ENCODE measurements at places on chromosomes 1 and 21.
A peak's percentile ranks its signal among the peaks of the same experiment; 100 is the strongest.

DNA sequence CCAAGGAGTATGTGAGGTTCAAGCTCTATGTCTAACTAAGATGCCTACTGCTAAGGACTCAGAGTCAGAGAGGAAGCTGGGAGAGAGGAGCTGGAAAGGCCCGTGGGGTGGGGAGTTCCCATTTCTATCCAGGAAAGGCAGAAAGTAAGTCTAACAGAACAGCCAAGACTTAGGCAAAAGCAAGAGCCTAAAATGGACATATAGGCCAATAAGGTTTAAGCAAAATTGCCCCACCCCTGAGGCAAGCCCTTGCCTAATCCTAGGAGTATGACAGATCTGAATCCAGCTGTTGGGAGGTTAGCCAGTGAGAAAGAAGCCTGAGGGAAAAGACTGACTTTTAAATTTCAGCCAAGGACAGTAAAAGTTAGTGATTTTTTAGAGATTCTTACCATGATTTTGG is 1.6 kb upstream of the KLHDC9 start:
- H3K27ac ChIP-seq, result no peak overlapping the region
- no peak overlapping the region for H3K4me3 ChIP-seq
- H3K4me1 ChIP-seq, result peaks cover 60% of the 10 kb centered on the region
- H3K27me3 ChIP-seq, result no peaks in the 10 kb centered on the region
- DNase-seq, result no peak
- H3K36me3 ChIP-seq, result peaks cover 13% of the 10 kb centered on the region

DNA sequence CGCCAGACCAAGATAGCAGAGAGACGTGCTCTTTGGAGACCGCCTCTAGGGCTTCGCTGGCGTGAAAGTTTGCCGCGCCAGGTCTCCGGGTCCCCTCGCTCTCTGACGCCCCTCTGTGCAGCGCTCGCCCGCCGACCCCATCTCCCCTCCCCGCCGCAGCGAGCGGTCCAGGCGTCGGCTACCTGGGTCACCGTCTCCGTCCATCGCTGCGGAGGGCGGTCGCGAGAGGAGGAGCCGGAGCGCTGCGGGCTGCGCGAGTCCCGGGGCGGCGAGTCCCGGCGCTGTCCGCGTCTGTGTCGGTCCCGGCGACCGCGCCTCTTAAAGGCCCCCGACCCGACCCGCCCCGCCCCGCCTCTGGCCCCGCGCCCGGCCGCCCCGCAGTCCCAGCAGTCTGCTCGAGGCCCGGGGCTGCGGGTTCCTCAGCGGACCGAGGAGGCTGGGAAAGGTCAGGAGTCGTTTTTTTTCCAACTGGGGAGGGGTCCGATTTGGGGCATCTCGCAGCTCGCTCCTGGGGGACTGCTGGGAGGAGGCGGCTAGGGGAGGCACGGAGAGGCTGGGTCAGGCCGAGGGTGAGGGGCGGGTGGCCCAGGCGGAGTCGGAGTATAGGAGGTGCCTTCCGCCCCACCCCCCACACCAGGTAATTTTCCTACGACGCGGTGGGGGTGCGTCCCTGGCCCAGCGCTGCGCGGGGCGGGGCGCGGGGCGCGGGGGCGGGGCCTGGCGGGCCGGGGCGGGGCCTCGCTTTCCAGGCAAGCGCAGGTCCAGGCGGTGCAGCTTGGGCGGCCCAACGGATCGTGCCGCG is at the start of the genes FBXO2 and FBXO44:
FBXO2 (minus strand) TSS at position 293 of the 802 bp plus-strand sequence; CDS start at position 204, 89 bp downstream.
FBXO44 (plus strand) TSS at position 741 of the 802 bp plus-strand sequence. CDS start 959 bp downstream, outside the sequence.
- H3K4me3 ChIP-seq, result peak within 1 kb of the TSS; percentile 76
- peaks cover 16% of the 10 kb centered on the region for H3K4me1 ChIP-seq
- no peaks in the 10 kb centered on the region for H3K36me3 ChIP-seq
- H3K27me3 ChIP-seq, result no peaks in the 10 kb centered on the region
- DNase-seq, result peak; percentile 62

GRCh38 chr1:197961933-197962332 is 44.8 kb downstream of the LHX9 start:
- H3K36me3 ChIP-seq, result no peaks in the 10 kb centered on the region
- H3K4me3 ChIP-seq, result no peak overlapping the region
- peaks cover 2% of the 10 kb centered on the region for H3K4me1 ChIP-seq
- DNase-seq, result no peak
- H3K27ac ChIP-seq, result no peak overlapping the region

GRCh38 chr1:215584389-215584788 is 17.3 kb downstream of the KCTD3 start:
- H3K4me1 ChIP-seq, result no peaks in the 10 kb centered on the region
- no peak overlapping the region for H3K4me3 ChIP-seq
- no peak for DNase-seq

- no peak overlapping the region for H3K27ac ChIP-seq
- H3K36me3 ChIP-seq, result no peaks in the 10 kb centered on the region
- no peak overlapping the region for H3K4me3 ChIP-seq
- H3K4me1 ChIP-seq, result peaks cover 3% of the 10 kb centered on the region
- DNase-seq, result no peak
Observed at GRCh38 chr1:53572065-53572814, 113.0 kb downstream of the DMRTB1 start.

DNA sequence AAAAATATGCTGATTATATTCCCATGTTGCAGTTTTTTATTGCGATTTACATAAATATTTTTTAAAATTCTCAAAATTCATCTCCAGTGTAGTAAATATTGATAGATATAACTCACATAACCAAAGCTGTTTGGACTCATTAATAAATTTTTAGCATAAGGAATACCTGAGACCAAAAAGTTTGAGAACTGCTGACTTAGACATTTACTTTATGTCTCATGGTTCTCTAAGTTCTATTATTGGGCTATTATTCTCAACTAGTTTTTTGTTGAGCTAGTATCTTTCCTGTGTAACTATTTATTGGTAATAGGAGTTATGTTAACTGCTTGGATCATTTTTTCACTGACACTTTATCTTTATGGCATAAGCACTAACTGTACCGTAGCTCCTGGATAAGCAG is 1069.6 kb downstream of the ADGRL2 start:
- no peaks in the 10 kb centered on the region for H3K27me3 ChIP-seq
- no peak overlapping the region for H3K27ac ChIP-seq
- H3K4me3 ChIP-seq, result no peak overlapping the region

GRCh38 chr1:159755451-159756007 is 25.2 kb upstream of the DUSP23 start:
- H3K4me3 ChIP-seq, result no peak overlapping the region
- DNase-seq, result no peak
- H3K27me3 ChIP-seq, result no peaks in the 10 kb centered on the region
- H3K36me3 ChIP-seq, result no peaks in the 10 kb centered on the region

DNA sequence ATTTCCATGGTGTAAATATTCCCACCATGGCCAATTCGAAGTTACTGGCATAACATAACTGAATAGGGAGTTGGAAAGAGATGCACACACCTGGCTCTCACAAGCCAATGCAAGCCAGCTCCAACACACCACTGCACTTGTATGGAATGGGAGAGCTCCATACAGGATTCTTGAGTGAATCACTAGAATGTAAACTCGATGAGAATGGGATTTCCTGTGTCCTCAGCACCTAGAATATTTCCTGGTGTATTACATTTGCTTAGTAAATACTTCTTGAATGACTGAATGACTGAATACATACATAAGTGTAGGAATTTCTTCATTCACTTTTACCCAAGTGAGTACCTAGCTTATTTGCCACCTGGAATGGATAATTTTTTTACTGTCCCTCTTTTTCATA is 16.2 kb upstream of the PPIE start:
- H3K27ac ChIP-seq, result no peak overlapping the region
- peaks cover 4% of the 10 kb centered on the region for H3K4me1 ChIP-seq
- no peaks in the 10 kb centered on the region for H3K36me3 ChIP-seq
- no peak for DNase-seq
- no peak overlapping the region for H3K4me3 ChIP-seq

GRCh38 chr1:39332828-39333227 is 128.3 kb downstream of the MACF1 start:
- H3K4me3 ChIP-seq, result no peak overlapping the region
- H3K36me3 ChIP-seq, result peaks cover 9% of the 10 kb centered on the region
- H3K4me1 ChIP-seq, result peaks cover 4% of the 10 kb centered on the region
- DNase-seq, result no peak
- H3K27me3 ChIP-seq, result no peaks in the 10 kb centered on the region

- no peak for DNase-seq
- no peaks in the 10 kb centered on the region for H3K4me1 ChIP-seq
- H3K27ac ChIP-seq, result no peak overlapping the region
- no peaks in the 10 kb centered on the region for H3K27me3 ChIP-seq
- H3K36me3 ChIP-seq, result no peaks in the 10 kb centered on the region
Observed at GRCh38 chr1:11522400-11523235, 43.7 kb downstream of the DISP3 start.

GRCh38 chr1:22555371-22555656 is 8.0 kb upstream of the EPHA8 start:
- no peak overlapping the region for H3K4me3 ChIP-seq
- H3K4me1 ChIP-seq, result no peaks in the 10 kb centered on the region
- no peak for DNase-seq
- no peaks in the 10 kb centered on the region for H3K36me3 ChIP-seq
- peaks cover 71% of the 10 kb centered on the region for H3K27me3 ChIP-seq
- no peak overlapping the region for H3K27ac ChIP-seq

DNA sequence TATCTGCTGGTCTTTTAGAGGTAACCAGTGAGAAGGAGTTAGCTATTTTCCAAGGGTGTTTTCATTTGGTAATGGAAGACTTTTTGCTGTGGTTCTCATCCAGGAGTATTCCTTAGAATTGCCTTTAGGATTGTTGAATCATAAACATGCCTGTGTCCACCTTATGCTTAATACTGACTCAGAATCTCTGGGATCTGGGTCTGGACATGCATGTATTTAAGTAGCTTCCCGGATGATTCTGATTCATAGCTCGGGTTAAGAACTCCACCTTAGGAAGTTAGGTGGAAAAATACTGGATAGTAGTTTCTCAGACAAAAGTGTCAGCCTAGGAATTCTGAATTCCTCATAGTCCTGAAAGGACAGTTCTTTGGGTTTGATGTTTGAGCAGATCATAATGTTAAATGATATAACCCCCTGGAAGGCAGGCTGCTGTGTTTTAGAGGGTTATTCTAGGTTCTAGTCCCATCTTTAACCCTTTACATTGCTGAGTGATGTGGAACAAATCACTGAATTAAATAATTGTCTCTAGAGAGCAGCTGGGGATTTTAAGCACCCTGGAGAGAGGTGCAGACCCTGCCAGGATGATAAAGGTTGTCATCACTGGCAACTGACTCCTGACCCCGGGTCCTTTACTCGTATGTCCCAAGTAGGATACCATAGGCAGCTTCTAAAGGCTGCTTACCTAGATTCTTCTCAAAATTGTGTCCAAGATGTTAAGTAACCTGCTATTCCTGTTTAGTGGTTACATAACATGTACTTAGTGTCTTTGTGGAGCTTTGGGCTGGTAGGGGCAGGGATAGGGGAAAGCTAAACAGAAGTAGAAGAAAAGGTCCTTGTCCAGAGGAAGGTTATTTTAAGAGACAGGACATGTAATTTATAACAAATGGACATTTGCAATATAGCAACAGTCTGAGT is 14.5 kb upstream of the C4BPB start:
- DNase-seq, result no peak
- H3K27ac ChIP-seq, result no peak overlapping the region
- H3K4me1 ChIP-seq, result peaks cover 27% of the 10 kb centered on the region
- no peak overlapping the region for H3K4me3 ChIP-seq
- H3K27me3 ChIP-seq, result no peaks in the 10 kb centered on the region
- peaks cover 11% of the 10 kb centered on the region for H3K36me3 ChIP-seq

- no peak overlapping the region for H3K4me3 ChIP-seq
- no peaks in the 10 kb centered on the region for H3K4me1 ChIP-seq
- no peak overlapping the region for H3K27ac ChIP-seq
Observed at GRCh38 chr21:26447932-26448475, 125.1 kb downstream of the CYYR1 start.

DNA sequence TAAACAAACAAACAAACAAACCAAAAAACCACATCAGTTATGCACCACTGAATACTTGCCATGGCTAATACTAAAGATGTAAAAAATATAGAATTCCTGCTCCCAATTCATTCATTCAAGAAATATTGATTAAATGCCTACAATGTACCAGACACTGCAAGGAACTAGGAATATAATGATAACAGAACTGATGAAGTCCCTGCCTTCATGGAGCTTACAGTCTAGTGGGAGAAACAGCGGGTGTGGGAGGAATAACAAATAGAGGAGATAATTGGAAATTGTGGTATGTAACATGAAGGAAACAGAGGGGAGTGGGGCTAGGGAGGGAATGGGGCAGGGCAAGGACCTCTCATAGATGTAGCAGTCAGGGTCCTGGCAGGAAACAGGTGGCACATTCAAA is 58.6 kb upstream of the NBL1 start:
- no peaks in the 10 kb centered on the region for H3K27me3 ChIP-seq
- no peak overlapping the region for H3K4me3 ChIP-seq
- H3K4me1 ChIP-seq, result peaks cover 9% of the 10 kb centered on the region
- H3K27ac ChIP-seq, result no peak overlapping the region
- H3K36me3 ChIP-seq, result no peaks in the 10 kb centered on the region

- H3K27ac ChIP-seq, result no peak within 1 kb of the TSS
- H3K4me1 ChIP-seq, result peaks cover 2% of the 10 kb centered on the region
- peak within 1 kb of the TSS; percentile 73 for H3K4me3 ChIP-seq
- peak; percentile 41 for DNase-seq
Observed at GRCh38 chr1:32900956-32901822, at the start of gene TMEM54. TMEM54 (minus strand) TSS chr1:32901389; CDS start chr1:32901238, 151 bp downstream.

DNA sequence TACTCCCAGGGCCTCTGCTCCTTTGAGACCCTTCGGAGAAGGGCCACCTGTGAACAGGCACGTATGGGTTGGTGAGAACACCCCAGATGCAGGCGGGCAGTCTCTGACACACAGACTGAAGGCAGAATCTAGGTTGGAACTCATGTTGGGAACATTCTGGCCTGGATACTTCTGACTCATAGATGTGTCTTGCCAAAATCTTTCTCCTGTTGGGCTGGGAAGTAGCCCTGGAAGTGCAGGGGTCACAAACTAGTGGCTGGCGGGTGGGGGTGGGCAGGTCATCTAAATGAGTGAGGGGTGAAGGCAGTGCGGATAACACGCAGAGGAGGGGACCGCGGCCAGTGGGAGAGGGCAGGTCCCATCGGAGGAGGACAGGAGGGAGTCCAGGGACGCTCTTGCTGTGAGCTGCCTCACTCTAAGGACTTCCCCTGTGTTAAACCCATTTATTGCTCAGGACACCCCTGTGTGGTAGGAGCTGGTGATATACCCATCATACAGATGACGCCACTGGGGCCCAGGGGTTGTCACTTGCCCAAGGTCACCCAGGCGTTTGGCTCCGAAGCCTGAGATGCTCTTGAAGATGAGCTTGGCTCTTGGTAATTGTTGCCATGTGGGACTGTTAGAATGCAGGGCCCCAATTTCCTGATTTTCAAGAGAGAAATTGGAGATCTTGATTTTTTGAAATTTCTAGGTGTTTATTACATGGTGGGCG is 181.0 kb downstream of the PTPRU start:
- H3K4me1 ChIP-seq, result peaks cover 2% of the 10 kb centered on the region
- H3K27ac ChIP-seq, result no peak overlapping the region
- peaks cover 25% of the 10 kb centered on the region for H3K27me3 ChIP-seq
- no peak overlapping the region for H3K4me3 ChIP-seq

GRCh38 chr1:234934611-234935033 is 194.0 kb downstream of the TOMM20 start:
- no peaks in the 10 kb centered on the region for H3K27me3 ChIP-seq
- H3K4me3 ChIP-seq, result no peak overlapping the region

DNA sequence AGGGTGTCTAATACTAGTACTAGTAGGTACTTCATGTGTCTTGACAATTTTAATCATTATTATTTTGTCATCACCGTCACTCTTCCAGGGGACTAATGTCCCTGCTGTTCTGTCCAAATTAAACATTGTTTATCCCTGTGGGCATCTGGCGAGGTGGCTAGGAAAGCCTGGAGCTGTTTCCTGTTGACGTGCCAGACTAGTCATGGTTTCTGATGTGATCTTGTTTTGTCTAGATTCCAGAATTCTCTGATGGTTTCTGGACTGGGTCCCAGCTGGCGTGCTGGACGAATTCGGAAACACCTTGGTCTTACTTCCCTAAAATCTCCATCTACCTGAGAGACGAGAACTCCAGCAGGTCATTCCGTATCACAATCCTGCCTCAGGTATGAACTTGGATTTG is 66.1 kb upstream of the FAM3B start:
- peaks cover 4% of the 10 kb centered on the region for H3K27me3 ChIP-seq
- no peak overlapping the region for H3K4me3 ChIP-seq
- H3K4me1 ChIP-seq, result no peaks in the 10 kb centered on the region
- H3K27ac ChIP-seq, result no peak overlapping the region
- peaks cover 2% of the 10 kb centered on the region for H3K36me3 ChIP-seq

All from activated naive CD8-positive, alpha-beta T cell treated with anti-CD3 and anti-CD28 coated beads for 36 hours (primary cell).